ENCODE measurements at places on chromosomes 6 and 20. TPM values are rescaled to one million over a fixed set of nuclear protein-coding genes. Genes with fewer than 3 reads are reported as not detected.

DNA sequence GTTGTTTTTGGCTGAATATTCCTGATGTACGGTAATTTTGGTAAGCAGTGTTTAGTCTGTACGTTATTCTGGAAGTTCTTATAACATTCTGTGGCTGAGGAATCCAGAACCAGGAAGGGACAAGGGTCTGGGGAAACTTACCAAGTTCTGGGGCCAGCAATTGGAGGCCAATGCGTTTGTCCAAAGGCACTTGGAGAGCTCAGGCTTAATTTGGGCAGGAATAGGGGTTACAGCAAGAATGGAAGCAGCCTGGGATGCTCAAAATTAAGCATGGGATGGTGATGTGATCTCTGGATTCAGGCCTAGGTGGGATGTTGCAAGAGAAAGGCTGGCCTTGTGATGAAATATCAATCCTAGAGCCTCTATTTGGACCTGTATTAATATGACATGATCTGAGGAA is 235.2 kb upstream of the NOX3 start:
- DNase-seq, result no peak

NCOA3 gene
- total RNA-seq, result 54.5 TPM

DNA sequence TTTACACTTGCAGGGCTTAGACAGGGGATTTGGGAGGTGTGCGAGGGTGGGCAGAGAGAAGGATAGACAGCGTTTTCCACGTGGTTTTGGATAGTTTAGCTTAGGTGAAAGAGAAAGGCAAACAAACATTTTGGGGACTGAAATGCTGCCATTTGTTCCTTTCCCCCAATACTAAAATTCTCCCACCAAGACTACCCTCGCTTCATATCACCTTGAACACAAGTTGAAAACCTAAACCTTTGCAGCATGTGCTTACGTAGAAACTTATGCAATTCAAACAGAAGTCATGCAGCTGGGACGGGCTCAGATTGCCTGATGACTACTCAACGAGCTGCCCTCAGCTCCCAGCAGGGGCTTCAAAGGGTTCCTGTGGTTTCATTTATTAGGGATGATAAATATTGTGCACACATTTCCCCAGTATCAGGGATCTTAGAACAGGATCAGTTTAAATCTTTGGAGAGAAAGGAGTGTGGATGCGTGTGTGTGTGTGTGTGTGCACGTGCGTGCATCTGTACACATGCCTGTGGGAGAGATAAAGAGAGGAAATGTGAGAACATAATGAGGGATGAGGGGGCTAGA is 77.3 kb downstream of the SLC22A23 start:
- DNase-seq, result no peak

DNA sequence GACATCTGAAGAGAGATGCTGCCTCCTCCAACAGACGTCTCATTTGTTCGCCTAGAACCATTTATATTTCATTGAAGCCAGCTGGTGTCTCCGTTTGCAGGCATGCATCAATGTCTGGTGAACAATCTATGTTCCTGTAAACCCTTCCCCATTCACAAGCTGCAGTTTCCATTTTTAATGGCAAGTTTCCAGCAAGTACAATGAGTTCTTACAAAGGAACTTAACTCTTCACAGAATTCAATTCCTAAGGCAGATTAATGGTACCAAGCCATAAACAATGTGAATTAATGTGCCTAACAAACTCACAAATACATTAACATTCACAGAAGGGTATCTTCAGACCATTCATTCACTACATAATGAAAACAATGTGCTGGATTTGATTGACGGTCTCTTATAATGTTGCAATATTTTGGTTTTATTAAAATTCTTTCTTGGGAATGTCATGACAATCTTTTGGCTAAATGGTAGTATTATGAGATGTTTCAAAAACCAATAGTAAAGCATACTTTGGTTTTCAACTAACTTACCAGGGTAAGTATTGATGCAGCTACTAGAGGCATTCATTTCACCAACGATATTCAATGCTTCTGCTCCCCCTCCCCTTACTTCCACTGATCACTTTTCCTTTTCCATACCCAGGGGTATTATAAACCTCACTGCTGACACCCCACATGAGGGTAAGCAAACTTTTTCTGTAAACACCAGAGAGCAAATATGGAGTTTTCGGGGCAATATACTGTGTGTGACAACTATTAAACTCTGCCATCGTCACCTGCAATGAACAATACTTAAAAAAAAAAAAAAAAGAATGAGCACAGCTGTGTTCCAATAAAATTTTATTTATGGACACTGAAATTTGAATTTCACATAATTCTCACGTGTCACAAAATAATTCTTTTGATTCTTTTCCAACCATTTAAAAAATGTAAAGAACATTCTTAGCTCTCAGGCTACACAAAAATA is 4.2 kb downstream of the AKIRIN2 start:
- DNase-seq, result peak; percentile 71

C6orf15 gene
- total RNA-seq, result not detected

DNA sequence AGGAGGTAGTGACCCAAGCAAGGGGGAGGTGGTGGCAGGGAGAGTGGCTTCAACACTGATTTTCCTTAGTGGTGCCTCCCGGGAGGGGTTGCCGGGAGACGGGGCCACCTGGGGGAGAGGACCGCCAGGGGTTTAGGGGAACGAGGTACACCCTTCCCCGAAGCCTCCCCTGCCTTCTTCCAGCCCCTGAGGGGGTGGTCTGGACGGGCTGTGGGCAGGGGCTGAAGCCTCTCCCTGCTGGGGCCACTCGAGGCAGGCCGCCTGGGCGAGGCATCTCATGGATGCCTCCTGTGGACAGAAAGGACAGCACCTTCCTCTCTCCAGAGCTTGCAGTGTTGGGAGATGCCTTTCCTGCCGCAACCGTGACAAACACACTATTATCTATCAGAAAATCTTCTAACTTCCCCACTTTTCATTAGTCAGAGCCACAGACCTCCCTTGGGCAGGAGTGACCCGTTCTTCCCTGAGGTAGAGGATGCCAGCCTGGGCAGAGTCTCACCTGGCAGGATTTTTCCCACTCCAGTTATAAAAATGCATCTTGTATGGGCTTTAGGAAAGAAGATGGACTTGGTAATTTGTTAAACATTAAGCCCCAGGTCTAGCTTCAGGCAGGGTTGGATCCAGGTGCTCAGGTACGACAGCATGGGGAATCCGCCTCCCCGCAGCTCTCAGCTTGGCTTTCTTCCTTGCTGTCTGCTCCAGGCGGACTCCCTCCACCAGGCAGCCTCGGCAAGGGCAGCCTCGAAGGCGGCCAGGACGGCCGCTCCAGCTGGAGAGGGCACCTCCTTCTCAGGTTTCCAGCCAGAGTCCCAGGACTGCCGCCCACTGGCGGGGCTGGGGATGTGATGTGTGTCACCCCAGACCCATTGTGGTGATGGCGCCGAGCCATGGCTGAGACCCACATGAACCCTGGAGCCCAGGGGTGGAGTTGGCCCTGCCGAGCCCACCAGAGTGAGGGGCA is 11.0 kb downstream of the HRH3 start:
- DNase-seq, result no peak

ME1 gene
- 12.3 TPM for total RNA-seq

PSORS1C1 gene
- 0.48 TPM for total RNA-seq

PSORS1C2 gene
- not detected for total RNA-seq

GRCh38 chr20:31809661-31810060 is 9.5 kb upstream of the MYLK2 start:
- no peak for DNase-seq

DNA sequence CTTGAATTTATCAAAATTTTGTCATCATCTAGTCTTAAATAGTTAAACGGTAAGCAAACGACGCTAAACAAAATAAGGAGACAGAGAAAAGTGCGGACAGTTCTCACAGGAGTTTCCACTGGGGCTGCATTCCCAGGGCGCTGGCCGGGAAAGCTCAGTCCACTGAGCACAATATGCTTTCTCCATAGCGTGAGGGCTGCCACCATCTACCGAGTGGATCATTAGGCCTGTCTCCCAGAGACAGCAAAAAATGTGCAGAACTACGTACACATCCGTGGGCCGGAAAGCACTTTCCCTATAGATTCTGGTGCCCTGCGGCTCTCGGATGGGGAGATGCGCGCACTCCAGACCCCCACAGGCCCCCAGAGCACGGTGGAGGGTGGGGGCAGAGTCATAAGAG is 84.9 kb downstream of the THBS2 start:
- no peak for DNase-seq

GRCh38 chr6:88825856-88826255 is 137.6 kb downstream of the RNGTT start:
- no peak for DNase-seq

CPNE5 gene
- total RNA-seq, result 4.5 TPM

- no peak for DNase-seq
These were observed 7.9 kb downstream of the RAB32 start for GRCh38 chr6:146551545-146551944.

GRCh38 chr20:32536851-32537656 is 48.1 kb downstream of the NOL4L start:
- DNase-seq, result no peak

BPI gene
- total RNA-seq, result 0.32 TPM

DNA sequence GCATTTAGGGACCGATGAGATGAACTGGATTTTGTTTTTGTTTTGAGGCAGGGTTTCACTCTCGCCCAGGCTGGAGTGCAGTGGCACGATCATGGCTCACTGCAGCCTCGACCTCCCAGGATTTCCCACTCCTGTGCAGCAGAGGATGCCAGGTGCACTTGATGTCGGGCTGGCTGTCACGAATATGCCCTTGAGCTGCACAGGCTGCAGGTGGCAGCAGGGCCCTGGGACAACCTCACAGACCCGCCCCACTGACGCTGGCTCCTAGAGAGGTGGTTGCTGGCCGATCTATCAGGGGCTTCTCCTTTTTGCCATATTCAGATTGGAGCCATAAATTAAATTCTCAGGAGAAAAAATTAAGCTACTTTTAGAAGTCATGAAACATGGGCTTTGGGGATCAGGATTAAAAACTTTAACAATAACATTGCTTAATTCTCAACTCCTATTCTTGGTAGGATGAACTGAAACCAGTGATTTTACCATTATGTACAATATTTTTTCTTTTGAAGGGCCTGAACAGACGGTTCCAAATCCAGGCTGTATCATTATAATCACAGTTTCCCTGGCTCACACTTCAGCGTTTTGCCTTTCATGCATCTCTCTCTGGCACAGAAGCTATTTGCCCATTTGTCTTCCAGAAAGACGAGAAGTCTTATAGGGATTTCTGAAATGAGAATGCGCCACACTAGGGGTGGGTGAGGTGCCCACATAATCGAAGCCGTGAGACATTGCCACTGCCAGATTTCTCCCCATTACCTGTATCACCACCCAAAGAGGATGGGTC is 32.4 kb downstream of the NQO2 start:
- no peak for DNase-seq

- DNase-seq, result peak; percentile 15
These were observed 50.0 kb upstream of the SCGN start for GRCh38 chr6:25601800-25602673.

DNA sequence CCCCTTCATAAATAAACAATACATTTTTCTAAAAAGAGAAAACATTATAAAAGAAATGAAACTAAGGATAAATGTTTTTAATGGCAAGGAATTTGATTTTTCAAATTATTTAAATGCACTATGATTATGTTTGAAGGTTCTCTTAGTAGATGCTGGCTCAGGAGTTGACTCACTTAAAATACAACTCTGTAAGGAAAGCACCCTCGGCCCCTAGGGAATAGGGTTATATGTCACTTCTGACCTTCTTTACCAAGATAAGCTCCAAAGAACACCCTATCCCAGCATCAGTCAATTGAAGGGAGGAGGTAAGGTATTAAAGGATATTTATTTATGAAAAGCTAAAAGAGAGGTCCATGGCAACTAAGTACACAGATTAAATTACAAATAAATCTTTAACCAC is 6.8 kb downstream of the SNAP91 start:
- DNase-seq, result no peak

GRCh38 chr20:50801747-50802125 is 6.9 kb downstream of the BCAS4 start:
- no peak for DNase-seq

DNA sequence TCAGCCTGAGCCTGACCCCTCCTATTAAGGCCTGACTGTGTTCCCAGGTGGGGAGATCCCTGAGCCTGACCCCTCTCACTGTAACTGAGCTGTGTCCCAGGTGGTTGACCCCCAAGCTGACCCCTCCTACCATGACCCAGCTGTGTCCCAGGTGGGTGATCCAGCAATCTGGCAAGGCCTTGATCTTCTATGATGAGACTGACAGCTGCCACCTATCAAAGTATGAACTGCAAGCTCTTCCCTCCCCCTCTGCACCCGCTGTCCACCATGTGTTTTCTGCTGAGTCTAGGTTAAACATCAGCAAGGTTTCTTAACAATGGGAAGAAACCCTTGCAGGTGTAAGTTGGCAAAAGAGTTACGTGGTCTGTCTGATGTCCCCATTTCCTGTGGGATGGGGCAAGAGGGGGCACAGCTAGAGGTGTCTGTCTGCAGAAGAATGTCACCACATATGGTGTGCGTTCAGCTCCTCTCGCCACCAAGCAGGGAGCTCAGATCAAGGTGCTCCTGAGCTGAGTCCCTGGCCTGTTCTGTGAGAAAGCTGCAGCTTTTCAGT is 5.9 kb downstream of the PXDC1 start:
- DNase-seq, result no peak

DNA sequence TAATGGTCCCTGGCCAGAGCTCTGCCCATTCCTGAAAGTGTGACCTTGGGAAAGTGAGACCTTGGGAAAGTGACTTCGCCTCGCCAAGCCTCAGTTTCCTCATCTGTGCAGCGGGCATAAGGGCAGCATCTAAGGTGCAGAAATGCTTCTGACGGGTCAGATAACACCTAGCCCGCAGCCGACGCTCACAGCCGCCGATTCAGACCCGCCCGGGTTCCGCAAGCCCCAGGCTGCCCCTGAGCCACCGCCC is 486 bp downstream of the FKBP1A start:
- no peak for DNase-seq

DNA sequence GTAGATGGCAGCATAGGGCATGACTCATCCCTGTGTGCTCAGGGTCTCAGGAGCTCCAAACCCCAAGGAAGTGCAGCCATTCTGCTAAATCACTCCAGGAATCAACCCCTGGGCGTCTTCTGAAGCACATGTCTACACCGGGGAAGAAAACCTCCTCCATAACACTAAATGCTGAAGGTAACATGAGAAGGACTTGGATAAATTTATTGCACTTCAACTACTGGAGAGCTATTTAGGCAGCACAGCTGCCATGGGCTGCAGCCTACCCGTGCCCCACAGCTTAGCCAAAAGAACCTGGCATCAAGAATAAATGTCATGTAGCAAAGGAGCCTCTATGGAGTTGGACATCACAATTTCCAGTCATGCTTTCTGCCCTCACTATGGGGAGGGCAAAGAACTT is 152.4 kb upstream of the PROKR2 start:
- DNase-seq, result no peak

DNA sequence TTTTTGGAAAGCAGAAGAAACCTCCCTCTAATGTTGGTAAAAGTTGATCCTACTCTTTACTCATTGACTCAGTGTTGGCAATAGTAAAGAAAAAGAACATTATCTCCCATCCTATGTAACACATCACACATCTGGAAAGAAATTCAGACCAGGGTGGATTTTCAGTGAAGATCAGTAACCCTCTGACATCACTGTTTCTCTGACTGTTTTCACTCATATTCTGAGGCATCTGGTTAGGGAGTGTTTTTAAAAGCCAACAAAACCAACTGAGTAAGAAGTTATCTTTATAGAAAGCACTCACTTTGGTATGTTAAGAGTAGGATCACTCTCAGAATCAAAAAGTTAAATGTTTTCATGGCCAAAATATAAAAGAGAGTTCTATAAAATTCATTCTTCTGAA is 143.6 kb downstream of the DST start:
- no peak for DNase-seq

TRIM40 gene
- not detected for total RNA-seq

OTOR gene
- 0.16 TPM for total RNA-seq

PRSS35 gene
- 47.9 TPM for total RNA-seq

EPHA7 gene
- total RNA-seq, result 75.9 TPM

TRIM15 gene
- total RNA-seq, result not detected

Data from urinary bladder (tissue), 4 donors.